ENCODE measurements at places on chromosomes 13 and 19.

DNA sequence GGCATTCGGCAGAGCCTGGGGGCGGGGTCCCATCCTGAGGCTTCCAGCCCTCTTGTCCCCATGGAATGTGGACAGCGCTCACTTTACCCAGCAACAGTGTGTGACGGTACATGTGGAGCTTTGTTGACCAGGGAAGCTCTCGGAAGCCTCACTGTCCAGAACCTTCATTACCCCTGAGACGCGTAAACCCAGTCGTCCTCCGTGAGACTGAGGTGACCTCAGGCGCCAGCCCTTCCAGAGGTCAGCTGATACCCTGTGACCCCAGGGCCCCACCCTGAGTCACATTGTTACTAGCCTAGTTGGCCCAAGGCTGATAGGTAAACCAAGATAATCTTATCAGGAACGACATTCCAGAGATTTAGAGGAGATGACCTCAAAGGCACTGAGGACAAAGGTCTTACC lies 10.2 kb upstream of the TMEM160 start:
- DNase-seq: no peak

- no peak for DNase-seq
Measured at GRCh38 chr19:50830266-50831025, 2.9 kb downstream of the KLK15 start.

- DNase-seq: no peak
Measured at GRCh38 chr13:40613914-40614313, 52.5 kb downstream of the FOXO1 start.

DNA sequence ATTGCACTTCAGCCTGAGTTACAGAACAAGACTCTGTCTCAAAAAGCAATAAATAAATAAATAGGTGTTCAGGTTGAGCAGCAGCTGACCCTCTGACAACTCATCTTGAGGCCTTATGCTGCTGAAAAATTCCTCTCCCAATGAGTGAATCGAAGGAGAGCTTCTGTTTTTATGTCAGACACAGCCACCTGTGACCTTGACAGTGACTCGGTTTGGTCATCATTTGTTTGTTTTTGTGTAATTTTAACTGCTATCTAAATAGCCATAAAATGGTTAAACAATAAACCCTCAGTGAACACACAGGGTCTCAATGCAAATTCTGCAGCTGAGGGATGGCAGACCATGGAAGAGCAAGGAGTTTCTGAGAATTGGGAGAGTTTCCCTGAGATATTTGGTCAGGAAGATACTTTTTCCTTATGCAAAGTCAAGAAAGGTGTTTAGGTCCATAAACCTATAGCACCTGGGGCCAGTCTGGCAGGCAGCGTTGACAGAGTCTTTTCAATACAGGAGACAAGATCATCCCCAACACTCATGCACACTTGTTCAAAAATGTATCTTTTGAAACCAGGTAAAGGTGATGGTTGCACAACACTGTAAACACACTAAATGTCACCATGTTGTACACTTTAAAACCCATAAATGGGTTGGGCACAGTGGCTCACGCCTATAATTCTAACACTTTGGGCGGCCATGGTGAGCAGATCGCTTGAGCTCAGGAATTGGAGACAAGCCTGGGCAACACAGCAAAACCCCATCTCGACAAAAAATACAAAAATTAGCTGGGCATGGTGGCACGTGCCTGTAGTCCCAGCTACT lies 16.6 kb upstream of the SLC25A30 start:
- no peak for DNase-seq

GRCh38 chr19:19911150-19911549 lies 10.4 kb downstream of the ZNF93 start:
- no peak for DNase-seq

- no peak for DNase-seq
Measured at GRCh38 chr13:113077953-113078901, 27.4 kb upstream of the F7 start.

GRCh38 chr19:53055117-53055516 lies 10.6 kb downstream of the ERVV-2 start:
- no peak for DNase-seq

DNA sequence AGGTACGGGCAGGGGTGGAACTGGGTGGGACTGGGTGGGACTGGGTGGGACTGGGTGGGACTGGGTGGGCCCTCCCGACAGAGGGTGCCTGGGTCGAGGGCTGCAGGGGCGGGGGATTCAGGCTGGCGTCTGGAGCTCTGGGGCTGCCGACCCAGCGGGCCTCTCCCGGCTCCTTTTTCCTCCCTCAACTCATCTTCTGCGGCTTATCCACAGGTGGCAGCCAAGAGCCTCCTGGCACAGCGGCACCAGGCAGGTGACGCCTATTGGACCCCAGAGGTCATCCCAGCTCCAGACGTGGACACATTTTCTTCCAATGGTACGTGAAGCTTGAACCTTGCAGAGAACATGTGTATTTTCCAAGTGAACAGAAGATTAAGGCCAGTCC lies 533 bp downstream of the ZNF544 start:
- DNase-seq: peak; percentile 5
